ENCODE measurements at places on chromosomes 7 and 10. TPM values are rescaled to one million over a fixed set of nuclear protein-coding genes. Genes with fewer than 3 reads are reported as not detected.

Gene NUTM2D
- 3.2 TPM for total RNA-seq

Gene SEMA3D
- total RNA-seq = not detected

Gene CYP3A7
- not detected for total RNA-seq

Gene TACC2
- not detected for total RNA-seq

Gene GRID2IP
- total RNA-seq = 0.10 TPM

Gene MALRD1
- not detected for total RNA-seq

Gene LBX1
- not detected for total RNA-seq

Gene FGFBP3
- 1.3 TPM for total RNA-seq

Gene CYP2E1
- 1.0 TPM for total RNA-seq

Gene FRAT1
- total RNA-seq = 4.8 TPM

Gene KIFBP
- 14.6 TPM for total RNA-seq

Gene PRKAG2
- 17.0 TPM for total RNA-seq

Gene IFIT1
- total RNA-seq = 9.8 TPM

Gene PSTK
- 5.1 TPM for total RNA-seq

Gene PRXL2A
- total RNA-seq = 8.2 TPM

Gene LRRD1
- not detected for total RNA-seq

Gene CCL26
- not detected for total RNA-seq

Gene CALML3
- total RNA-seq = not detected

Gene CALHM1
- 0.17 TPM for total RNA-seq

Gene ZNF727
- total RNA-seq = not detected

Gene AGR2
- total RNA-seq = not detected

Gene RBM20
- total RNA-seq = 0.27 TPM

Gene GPR26
- not detected for total RNA-seq

Gene GPR85
- total RNA-seq = not detected

Gene DPYSL4
- total RNA-seq = 24.0 TPM

Gene FZD8
- 0.29 TPM for total RNA-seq

Gene CFAP70
- 0.44 TPM for total RNA-seq

Gene SERPINE1
- not detected for total RNA-seq

Gene ACSM6
- not detected for total RNA-seq

Gene SPAM1
- total RNA-seq = not detected

Gene FAM131B
- total RNA-seq = 0.37 TPM

Gene UNCX
- not detected for total RNA-seq

Gene PNLIP
- total RNA-seq = not detected

Gene RHOBTB1
- not detected for total RNA-seq

Gene TWIST1
- 6.7 TPM for total RNA-seq

Gene CHCHD1
- total RNA-seq = 30.7 TPM

Gene CACNB2
- total RNA-seq = not detected

Gene EPDR1
- not detected for total RNA-seq

Gene TCF7L2
- total RNA-seq = 0.59 TPM

Gene RARRES2
- total RNA-seq = not detected

Gene MCM7
- 257 TPM for total RNA-seq

Gene UFSP1
- total RNA-seq = 3.3 TPM

Gene STYXL1
- total RNA-seq = 34.1 TPM

Gene ARHGEF5
- total RNA-seq = 9.8 TPM

Gene OAT
- total RNA-seq = 24.5 TPM

Gene CALU
- 42.4 TPM for total RNA-seq

Gene TFPI2
- not detected for total RNA-seq

Gene HERPUD2
- 35.6 TPM for total RNA-seq

Measured in T-helper 1 cell treated with Interleukin-12 subunit alpha and Interleukin-12 subunit beta and Interleukin-4 antibody, amounts not matched to agents 30 ng/mL and 1 ng/mL, for 36 hours (primary cell).